Stimulated activated CD8-positive, alpha-beta memory T cell treated with anti-CD3 and anti-CD28 coated beads, Interleukin-15, amount 100 ng/mL, for 24 hours (primary cell): ENCODE measurements at places on chromosomes 2 and 18.

- DNase-seq, result no peak
Measured at GRCh38 chr2:233091595-233092375, 31.6 kb downstream of the INPP5D start.

DNA sequence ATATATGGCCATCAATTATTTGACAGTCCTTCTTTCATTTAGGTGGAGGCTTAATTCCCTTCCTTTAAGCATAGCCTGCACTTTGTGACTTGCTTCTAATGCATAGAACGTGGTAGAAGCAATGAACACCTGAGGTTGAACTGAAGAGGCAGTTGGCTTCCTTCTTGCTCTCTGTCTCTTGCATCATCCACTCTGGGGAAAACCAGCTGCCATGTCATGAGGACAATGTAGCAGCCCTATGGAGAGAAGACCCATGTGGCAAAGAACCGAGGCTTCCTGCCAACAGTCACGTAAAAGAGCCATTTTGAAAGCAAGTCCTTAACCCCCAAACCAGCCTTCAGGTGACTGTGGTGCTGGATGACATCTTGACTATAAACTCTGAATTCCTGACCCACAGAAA lies 46.8 kb downstream of the ATOH8 start:
- DNase-seq, result no peak

DNA sequence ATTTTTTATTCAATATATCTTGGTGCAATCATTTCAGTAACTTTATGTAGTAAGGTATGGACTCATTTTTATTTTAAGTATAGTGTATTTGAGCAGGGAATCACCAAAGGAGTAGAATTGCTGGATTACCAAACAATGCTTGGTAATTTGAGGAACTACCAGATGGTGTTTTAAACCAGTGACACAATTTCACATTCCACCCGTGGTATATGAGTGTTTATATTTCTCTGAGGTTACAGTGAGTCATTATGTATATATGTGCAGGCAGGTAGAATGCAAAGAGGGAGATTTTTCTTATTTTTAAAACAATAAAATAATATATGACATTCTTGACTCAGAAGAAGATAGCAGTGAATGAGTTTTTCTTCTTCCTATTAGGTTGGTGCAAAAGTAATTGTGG lies 596.9 kb downstream of the DCC start:
- DNase-seq, result no peak

- no peak for DNase-seq
Measured at GRCh38 chr2:55705027-55705653, 11.5 kb upstream of the PNPT1 start.

DNA sequence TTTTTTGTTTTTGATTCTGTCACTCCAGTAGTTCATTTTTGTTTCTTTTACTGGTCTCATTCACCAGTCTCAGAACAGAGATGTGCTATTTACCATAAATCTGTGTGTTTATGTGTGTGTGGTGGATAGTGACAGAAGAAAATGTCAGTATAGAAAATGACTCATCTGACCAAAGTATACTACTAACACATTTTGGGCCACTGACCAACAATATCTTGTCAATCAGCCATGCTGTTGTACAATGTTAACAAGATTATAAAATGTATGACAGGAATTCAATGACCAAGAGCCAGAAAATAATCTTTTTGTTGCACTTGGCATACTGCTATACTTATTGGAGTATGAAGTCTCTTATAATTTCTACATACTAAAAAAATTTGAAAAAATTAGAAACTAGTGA lies 1081.4 kb upstream of the NRXN1 start:
- no peak for DNase-seq

DNA sequence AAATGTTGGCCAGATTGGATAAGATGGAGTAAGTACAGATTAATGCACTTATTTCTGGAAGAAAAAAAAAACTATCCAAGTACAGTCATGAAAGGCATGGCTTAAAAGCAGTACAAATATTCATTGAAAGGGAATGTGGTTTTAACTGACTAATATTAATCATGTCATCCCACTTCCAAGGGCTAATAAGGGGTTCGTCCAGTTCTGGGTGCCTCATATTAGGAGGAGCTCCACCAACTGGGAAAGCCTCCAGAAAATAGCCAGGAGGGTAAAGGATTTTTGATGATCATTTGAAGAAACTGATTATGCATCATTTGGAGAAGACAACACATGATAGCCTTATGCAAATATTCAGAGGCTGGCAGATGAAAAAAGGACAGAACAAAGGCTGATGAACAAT lies 115.2 kb upstream of the ARL5A start:
- no peak for DNase-seq

- DNase-seq, result no peak
Measured at GRCh38 chr18:25392192-25392591, 40.2 kb upstream of the ZNF521 start.

GRCh38 chr2:227154986-227155774 lies 8.8 kb downstream of the COL4A4 start:
- DNase-seq, result no peak

DNA sequence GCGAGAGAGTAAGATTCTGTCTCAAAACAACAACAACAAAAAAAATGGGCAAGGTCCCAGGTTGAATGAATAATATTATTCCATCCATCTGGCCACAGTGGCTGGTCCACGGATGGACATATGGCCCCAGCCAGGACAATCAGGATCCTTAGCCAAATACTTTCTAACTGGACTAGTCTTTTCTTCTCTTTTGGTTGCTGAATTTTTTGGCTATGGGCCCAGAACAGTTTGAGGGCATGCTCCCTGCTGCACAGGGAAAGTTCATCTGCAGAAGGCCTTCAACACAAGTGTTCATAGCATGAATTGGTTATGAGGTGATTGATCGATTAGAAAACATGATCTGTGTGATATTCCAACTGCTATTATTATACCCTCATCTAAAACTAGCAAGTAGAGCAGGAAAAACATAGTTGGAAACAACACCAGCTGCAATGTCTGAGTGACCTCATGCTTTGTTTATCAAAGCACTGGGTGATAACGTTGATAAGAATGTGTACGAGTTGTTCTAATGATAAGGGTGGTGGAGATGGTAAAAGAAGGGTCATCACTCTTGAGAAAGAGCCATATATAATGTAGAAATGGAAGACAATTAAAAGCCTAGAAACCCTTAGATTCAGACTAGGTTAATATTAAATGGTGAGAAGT lies 47.8 kb upstream of the RNF103 start:
- no peak for DNase-seq

GRCh38 chr2:168210895-168211570 lies 36.4 kb downstream of the STK39 start:
- no peak for DNase-seq

GRCh38 chr2:43848214-43848613 lies 9.4 kb downstream of the ABCG8 start:
- no peak for DNase-seq

- no peak for DNase-seq
Measured at GRCh38 chr2:70514612-70515055, 39.0 kb downstream of the TGFA start.

- DNase-seq, result no peak
Measured at GRCh38 chr2:240932001-240932723, 26.0 kb downstream of the CROCC2 start.

DNA sequence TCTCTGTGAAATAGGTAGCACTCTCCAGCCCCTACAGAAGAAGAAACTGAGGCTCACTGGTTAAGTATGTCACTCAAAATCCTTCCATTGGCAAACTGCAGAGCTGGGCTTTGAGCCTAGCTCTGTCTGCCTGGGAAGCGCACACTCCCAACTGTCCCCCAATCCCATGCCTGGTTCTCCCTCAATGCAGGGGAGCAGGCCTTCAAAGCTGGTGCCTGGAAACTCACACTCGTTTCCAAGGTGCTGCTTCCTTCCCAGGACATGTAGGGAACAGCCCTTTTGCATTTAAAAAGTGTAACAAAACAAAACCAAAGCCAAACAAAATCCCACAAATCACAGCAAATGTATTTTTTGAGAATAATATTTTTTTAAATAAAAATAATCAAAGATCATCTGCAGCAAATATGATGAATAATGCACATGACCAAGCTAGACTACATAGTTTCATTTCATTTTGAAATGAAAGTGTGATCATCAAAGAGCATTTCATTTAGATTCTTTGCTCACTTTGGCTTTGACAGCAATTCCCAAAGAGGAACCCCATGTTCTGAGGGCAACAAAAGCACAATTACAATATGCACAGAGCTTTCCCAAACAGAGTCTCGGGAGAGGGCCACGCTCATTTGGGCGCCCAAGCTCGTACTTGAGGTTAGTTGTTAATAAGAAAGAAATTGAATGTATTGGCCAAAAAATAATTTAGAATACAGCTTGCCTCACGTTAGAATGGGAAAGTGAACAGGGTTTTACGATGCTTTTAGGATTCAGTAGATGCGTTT lies 96.7 kb upstream of the ACKR3 start:
- no peak for DNase-seq

DNA sequence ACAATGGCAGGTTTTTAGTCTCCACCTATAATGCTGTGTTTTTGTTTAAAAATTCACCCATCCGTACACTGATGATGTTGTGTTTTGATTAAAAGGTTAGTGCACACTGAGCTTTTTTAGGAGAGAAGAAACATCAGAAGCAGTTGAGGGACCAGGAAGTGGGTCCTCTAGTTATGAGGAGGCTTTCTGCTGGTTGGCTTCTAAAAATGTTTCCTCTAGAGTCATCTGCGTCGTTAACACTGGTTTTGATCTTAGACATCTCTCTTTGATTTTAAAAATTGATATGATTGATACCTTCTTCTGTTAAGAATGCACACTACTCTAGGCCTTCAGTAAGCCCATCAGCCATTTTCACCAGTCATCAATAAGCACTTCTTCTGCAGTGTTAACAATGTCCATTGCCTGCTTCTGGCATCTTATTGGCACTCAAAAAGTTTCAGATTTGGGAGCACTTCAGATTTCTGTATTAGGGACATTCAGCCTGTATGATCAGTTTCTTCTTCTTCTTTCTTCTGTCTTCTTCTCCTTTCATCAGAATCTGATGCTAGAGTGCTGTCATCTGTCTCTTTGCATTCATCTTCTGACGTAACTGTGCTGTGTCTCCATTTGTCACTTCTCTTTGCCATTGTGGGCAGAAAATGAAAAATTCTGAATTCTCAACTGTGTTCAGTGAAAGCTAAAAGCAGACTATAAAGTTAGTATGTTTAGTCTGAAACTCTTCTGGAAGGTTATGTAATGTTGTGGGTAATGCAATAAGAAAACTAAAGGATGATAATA lies 56.3 kb downstream of the PHLPP1 start:
- DNase-seq, result no peak

DNA sequence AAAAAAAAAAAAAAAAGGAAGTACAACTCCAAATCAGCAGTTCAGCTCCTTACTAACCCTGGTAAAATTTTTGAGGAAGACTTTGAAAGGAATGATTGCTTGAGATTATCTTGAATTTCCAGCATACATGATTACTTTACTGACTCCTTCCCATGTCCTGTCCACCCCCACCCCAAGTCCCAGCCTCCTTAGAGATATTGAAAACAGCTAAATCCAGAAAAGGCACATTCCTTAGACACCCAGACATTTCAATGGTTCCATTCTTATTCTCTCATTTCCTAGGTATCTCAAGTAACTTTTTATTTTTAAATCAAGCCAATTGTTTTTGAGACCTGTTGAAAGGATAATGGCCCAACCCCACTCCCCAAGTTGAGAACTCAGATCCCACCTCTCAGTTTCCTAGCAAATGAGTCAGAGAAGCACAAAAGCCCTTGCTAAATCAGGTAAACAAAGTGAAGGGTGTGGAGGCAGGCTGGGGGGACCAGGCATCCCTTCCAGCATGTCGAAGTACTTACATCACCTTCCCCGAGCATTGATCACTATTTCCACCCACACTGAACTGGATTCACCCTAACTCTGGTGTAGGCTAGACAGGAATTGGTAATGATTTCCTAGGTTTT lies 95.4 kb upstream of the FZD7 start:
- DNase-seq, result no peak
